Epithelial cell of proximal tubule (primary cell): ENCODE measurements at places on chromosomes 16 and 17. TPM values are rescaled to one million over a fixed set of nuclear protein-coding genes. Genes with fewer than 3 reads are reported as not detected.

GRCh38 chr17:15143524-15143923, 121.6 kb downstream of the PMP22 start:
- no peak for DNase-seq

DNA sequence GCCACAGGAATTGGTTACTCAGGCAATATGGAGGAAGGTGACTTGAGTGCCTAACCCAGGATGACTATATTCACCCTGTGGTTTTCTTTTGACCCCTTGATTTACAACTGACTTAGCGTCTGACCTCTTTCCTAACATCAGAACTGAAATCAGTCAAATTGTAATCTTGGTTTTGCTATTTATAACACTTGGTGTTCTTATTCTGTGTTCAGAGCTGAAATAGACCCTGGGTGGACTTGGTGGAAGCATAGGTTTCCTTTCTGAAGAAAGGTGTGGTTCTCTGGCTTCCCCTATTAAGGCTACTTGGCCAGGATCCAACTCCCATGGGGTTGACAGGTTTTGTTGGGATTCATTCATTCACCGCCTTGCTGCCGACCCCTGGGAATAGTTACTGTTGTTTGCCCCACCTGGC, 80.8 kb downstream of the CLEC16A start:
- DNase-seq, result peak; percentile 55

GRCh38 chr17:4327606-4328005, 38.9 kb downstream of the UBE2G1 start:
- DNase-seq, result no peak

- DNase-seq, result no peak
Observed at GRCh38 chr17:65537845-65538674, 23.4 kb downstream of the AXIN2 start.

GRCh38 chr17:67712375-67712774, 5.4 kb upstream of the NOL11 start:
- no peak for DNase-seq

The HASPIN gene
- total RNA-seq, result 12.3 and 15.4 TPM in 2 replicates

The RNF157 gene
- total RNA-seq, result 5.0 and 10.0 TPM in 2 replicates

The HSD11B2 gene
- total RNA-seq, result 1.2 and 2.2 TPM in 2 replicates
